ENCODE measurements at places on chromosomes 5 and 9. TPM values are rescaled to one million over a fixed set of nuclear protein-coding genes. Genes with fewer than 3 reads are reported as not detected.

DNA sequence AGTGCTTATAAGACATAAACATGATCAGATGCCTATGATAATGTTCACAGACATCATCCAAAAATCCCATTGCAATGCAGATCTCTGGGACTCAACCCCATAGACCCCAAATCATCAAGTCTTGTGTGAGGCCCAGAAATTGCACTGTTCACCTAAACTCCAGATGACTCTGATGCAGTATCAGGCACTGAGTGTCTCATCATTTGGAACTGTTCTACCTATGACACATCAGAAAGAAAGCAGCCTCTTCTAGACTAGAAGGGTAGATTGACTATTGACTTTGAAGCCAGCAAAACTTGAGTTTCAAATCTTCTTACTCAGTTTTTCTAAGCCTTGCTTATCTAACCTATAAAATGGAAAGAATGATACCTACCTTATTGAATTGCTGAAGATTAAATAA, 58.7 kb upstream of the PAPPA start:
- DNase-seq, result no peak

GRCh38 chr5:40474250-40474649, 205.5 kb upstream of the PTGER4 start:
- no peak for DNase-seq

- no peak for DNase-seq
Measured at GRCh38 chr9:130688072-130688471, 5.5 kb upstream of the EXOSC2 start.

GRCh38 chr9:99041618-99042017, 63.3 kb upstream of the TGFBR1 start:
- DNase-seq, result no peak

- DNase-seq, result peak; percentile 84
Measured at GRCh38 chr9:124350494-124351263, 64.6 kb downstream of the PSMB7 start.

- DNase-seq, result no peak
Measured at GRCh38 chr5:64826541-64826940, 57.8 kb downstream of the CWC27 start.

DNA sequence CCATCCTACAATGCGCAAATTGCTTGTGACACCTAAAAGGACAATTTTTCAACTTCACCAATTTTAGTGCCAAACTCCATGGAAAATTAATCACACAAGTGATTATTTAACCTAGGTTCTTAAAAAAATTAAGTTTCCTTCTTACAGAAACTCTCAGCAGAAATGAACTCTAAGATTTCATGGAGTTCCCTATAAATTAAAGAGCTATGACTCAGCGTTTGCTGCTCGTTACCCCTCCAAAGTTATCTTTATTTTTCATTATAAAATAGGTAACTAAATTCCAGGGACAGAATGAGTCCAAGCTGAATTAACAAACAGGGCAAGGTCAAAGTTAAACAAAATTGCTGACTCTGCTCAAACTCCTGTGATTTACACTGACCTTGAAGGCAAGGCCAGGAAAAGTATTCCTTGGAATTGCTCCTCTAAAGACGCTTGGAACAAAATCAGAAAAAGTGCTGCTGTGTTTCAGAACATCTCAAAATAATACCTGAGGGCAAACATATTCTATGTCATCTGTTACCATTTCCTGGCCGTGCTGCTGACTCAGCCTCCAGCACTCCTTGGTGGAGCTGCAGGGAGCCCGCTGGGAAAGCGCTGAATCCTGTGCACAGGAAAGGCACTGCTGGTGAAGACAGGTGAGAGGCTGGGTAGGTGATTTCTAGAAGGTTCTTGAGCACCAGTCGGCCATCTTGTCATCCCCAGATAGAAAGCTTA, 2.5 kb upstream of the CMBL start:
- DNase-seq, result no peak

The CACNA1B gene
- 0.05 TPM for total RNA-seq

The LCP2 gene
- total RNA-seq, result not detected

The APBA1 gene
- total RNA-seq, result 4.0 TPM
